ENCODE measurements at places on chromosomes 4 and X.

DNA sequence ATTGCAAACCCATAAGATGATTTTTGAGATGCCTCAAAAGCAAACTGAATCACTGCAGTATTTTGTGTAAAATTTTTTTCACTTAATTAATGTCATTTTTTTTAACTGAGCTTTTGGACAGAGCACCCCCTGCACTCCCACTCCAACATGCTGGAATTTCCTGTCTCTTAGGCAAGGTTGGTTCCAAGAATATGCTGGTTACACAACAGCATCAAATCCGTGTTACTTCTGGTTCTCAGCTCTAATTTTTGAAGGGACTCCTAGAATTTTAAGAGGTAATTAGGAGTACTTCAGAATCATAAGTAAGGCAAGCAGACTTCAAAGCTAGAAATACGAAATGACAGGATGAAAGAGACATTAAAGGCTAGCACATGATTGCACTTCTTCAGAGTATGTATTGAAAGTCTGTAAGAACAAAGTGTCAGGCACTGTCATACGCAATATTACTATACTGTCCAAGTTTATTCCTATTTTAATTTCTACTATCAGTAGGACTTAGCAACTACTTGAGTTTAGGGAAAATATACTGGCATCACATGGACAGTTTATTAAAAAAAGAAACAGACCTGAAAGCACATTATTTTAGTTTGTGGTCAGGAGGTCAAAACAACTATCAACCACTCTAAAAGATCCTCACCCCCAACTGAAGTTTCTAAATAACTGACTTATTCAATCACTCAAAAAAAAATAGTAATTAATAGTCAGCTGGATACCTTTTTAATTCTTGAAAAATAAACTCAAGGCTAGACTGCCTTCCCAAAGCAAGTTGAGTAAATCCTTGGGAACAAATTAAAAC, 1.6 kb upstream of the JCHAIN start:
- H3K4me3 ChIP-seq, result no peak overlapping the region
- DNase-seq, result no peak
- peaks cover 19% of the 10 kb centered on the region for H3K4me1 ChIP-seq
- no peaks in the 10 kb centered on the region for H3K36me3 ChIP-seq
- H3K27me3 ChIP-seq, result no peaks in the 10 kb centered on the region

DNA sequence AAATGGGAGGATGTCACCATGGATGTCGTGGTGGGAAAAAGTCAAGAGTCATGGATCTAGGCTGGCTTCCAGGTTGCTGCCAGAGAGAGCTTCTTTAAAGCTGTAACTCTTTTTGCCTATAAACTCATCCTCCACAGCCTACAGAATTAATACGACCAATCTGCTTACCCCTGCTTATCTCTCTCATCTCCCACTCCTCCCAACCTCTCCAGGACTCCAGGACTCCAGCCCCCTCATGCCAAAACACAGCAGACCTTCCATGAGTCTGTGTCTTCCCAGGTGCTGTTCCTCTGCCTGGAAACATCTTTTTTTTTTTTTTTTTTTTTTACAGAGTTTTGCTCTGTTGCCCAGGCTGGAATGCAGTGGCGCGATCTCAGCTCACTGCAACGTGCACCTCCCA, 15.3 kb upstream of the SLC10A4 start:
- H3K27ac ChIP-seq, result no peak overlapping the region
- H3K36me3 ChIP-seq, result no peaks in the 10 kb centered on the region
- no peak for DNase-seq

GRCh38 chr4:99816545-99817308, at the start of gene DAPP1:
DAPP1 (plus strand) TSS chr4:99816827; CDS start chr4:99816914, 87 bp downstream.
- no peaks in the 10 kb centered on the region for H3K27me3 ChIP-seq
- H3K36me3 ChIP-seq, result no peaks in the 10 kb centered on the region
- H3K4me1 ChIP-seq, result peaks cover 40% of the 10 kb centered on the region

DNA sequence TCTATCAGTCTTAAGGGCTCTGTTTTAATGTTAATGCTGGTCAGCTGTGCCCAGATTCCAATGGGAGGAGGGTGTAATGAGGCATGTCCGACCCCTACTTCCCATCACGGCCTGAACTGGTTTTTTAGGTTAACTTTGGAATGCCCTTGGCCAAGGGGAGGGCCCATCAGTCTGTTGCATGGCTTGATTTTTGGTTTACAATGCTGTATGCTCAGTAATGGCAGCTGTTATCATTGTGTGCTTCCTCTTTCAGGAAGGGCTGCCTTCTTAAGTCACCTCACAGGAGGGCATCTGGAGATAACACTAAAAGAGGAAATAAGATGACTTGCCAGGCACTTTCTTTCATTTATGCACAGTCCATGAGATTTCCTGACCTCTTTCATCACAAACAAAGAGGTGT, 36.3 kb downstream of the ATXN3L start:
- H3K4me1 ChIP-seq, result peaks cover 8% of the 10 kb centered on the region
- no peak for DNase-seq
- H3K36me3 ChIP-seq, result no peaks in the 10 kb centered on the region
- no peaks in the 10 kb centered on the region for H3K27me3 ChIP-seq

GRCh38 chrX:69083361-69083760, 81.9 kb downstream of the PJA1 start:
- H3K36me3 ChIP-seq, result no peaks in the 10 kb centered on the region
- H3K27ac ChIP-seq, result no peak overlapping the region
- H3K4me3 ChIP-seq, result no peak overlapping the region
- no peaks in the 10 kb centered on the region for H3K27me3 ChIP-seq
- no peaks in the 10 kb centered on the region for H3K4me1 ChIP-seq

DNA sequence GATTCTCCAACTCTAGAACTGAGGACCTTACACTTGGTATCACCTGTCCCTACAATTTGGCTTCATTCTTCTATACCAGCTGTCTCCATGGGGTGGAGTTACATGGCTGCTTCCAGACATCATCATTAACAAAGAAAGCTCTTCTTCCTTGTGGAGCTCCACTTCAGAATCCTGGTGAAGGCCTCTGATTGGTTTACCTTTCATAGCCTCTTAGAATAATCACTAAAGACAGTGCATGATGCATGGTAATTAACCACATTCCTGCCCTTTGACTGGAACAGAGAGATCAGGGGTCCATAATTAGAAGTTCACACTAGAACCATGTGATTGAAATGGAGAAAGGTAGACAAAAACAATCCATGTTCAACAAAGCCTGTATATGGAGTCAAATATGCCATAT, 112.6 kb upstream of the ZNF827 start:
- 0 out of 2 replicates have a peak, but pooled peaks cover 4% of the 10 kb centered on the region for H3K4me1 ChIP-seq
- H3K4me3 ChIP-seq, result no peak overlapping the region
- no peaks in the 10 kb centered on the region for H3K36me3 ChIP-seq
- peaks cover 12% of the 10 kb centered on the region for H3K27me3 ChIP-seq
- no peak for DNase-seq

GRCh38 chrX:47648376-47648775, 2.0 kb downstream of the ELK1 start:
- peaks cover 13% of the 10 kb centered on the region for H3K4me1 ChIP-seq
- DNase-seq, result no peak
- no peak overlapping the region for H3K27ac ChIP-seq
- no peaks in the 10 kb centered on the region for H3K27me3 ChIP-seq

DNA sequence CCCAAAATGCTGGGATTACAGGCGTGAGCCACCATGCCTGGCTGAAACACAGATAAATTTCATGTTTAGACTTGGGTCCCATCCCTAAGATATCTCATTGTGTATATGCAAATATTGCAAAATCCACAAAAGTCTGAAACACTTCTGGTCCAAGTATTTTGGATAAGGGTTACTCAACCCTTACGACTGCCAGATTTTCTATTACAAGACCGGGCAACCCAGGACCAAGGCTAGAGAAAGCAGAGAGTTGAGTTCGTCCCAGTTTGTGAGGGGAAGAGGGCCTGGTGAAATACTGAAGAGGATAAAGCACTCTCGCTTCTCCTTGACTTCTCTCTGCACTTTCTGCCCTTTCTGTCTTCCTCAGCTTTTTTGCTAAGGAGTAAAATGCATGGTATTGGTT, 34.5 kb downstream of the ZFX start:
- no peaks in the 10 kb centered on the region for H3K4me1 ChIP-seq
- H3K27me3 ChIP-seq, result no peaks in the 10 kb centered on the region
- H3K27ac ChIP-seq, result no peak overlapping the region
- H3K36me3 ChIP-seq, result peaks cover 17% of the 10 kb centered on the region
- no peak overlapping the region for H3K4me3 ChIP-seq
- DNase-seq, result no peak

- H3K36me3 ChIP-seq, result no peaks in the 10 kb centered on the region
- no peak overlapping the region for H3K4me3 ChIP-seq
- no peak overlapping the region for H3K27ac ChIP-seq
- no peaks in the 10 kb centered on the region for H3K4me1 ChIP-seq
- no peak for DNase-seq
These were observed 637.5 kb upstream of the SLIT2 start for GRCh38 chr4:19614171-19614570.

- 0 out of 2 replicates have a peak, but pooled peaks cover 5% of the 10 kb centered on the region for H3K27me3 ChIP-seq
- DNase-seq, result peak; percentile 3
- H3K27ac ChIP-seq, result no peak overlapping the region
These were observed 29.8 kb upstream of the RELL1 start for GRCh38 chr4:37715889-37716402.

DNA sequence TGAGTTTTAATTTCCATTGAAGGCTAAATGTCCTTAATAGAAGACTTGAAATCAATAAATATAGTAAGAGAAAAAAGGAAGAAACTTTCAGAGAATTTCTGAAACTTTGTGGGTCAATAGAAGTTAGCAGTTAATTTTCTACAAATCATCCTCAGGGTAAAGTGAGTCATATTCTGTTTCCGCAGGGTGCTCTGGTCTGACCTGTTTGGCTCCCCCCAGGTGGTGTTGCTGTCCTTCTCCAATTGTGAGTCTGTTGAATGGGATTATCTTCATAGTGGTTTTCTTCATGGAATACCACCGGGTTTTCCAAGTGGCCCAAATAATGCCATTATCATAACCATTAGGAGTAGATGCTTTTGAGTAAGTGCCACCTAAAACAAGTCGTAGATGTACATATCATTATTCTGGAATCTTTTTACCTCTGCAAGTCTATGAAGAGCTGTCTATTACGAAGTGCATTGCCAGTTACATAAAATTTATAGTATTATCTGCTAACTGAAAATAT, 7.7 kb downstream of the FGG start:
- no peak overlapping the region for H3K4me3 ChIP-seq
- no peak overlapping the region for H3K27ac ChIP-seq
- no peaks in the 10 kb centered on the region for H3K27me3 ChIP-seq
- H3K4me1 ChIP-seq, result peaks cover 30% of the 10 kb centered on the region

GRCh38 chrX:154429711-154430110, 1.2 kb downstream of the ATP6AP1 start:
- no peaks in the 10 kb centered on the region for H3K36me3 ChIP-seq
- no peaks in the 10 kb centered on the region for H3K27me3 ChIP-seq
- no peak overlapping the region for H3K27ac ChIP-seq
- DNase-seq, result no peak
- peak overlapping the region; percentile 93 for H3K4me3 ChIP-seq
- H3K4me1 ChIP-seq, result peaks cover 23% of the 10 kb centered on the region

GRCh38 chrX:41789374-41789773, 65.4 kb downstream of the GPR82 start:
- peaks cover 4% of the 10 kb centered on the region for H3K36me3 ChIP-seq
- DNase-seq, result no peak
- H3K4me1 ChIP-seq, result peaks cover 12% of the 10 kb centered on the region
- H3K27me3 ChIP-seq, result no peaks in the 10 kb centered on the region

- H3K36me3 ChIP-seq, result no peaks in the 10 kb centered on the region
- peak overlapping the region; percentile 29 for H3K27ac ChIP-seq
- DNase-seq, result peak; percentile 53
- no peak overlapping the region for H3K4me3 ChIP-seq
- no peaks in the 10 kb centered on the region for H3K27me3 ChIP-seq
- H3K4me1 ChIP-seq, result peaks cover 28% of the 10 kb centered on the region
These were observed 79.3 kb downstream of the CBLL2 start for GRCh38 chrX:22351966-22352365.

DNA sequence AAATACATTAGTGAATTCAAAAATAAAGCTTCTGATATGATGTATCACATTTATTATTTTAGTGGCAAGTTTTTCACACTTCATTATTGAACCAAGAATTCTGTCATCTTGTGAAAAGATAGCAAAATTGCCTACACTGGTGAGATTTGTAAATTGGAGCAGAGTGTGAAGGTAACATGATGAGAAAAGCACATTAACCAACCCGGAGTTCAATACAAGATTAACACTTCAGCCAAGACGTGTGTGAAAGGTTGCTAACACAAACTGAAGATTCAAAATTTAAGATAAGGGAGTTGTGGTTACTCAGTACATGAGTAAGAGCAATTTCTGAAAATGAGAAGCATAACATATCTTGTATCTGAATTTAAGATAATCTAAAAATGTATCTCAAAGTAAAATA, 346.7 kb downstream of the PDHA2 start:
- no peak for DNase-seq
- H3K4me3 ChIP-seq, result no peak overlapping the region
- H3K27me3 ChIP-seq, result no peaks in the 10 kb centered on the region
- no peaks in the 10 kb centered on the region for H3K36me3 ChIP-seq
- H3K4me1 ChIP-seq, result no peaks in the 10 kb centered on the region

DNA sequence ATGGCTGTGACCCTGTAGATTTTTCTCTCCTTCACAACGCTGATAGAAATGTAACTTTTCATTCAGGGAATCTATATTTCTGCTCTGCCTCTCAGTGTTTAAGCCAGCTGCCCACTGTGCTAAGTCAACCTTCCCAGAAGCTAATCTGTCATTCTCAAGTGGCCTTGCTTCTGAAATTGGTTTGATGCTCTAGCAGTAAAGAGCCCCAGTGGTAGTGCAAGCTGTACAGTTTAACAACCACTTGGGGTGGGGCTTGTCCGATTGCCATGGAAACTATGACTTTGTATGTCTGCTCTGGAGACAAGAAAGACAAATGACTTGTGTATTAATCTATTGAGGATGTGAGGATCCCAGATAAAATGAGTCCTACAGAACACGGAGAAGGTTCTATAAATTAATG, 620.9 kb upstream of the GALNT7 start:
- DNase-seq, result no peak
- H3K27me3 ChIP-seq, result no peaks in the 10 kb centered on the region
- H3K36me3 ChIP-seq, result no peaks in the 10 kb centered on the region
- no peak overlapping the region for H3K4me3 ChIP-seq
- no peak overlapping the region for H3K27ac ChIP-seq

DNA sequence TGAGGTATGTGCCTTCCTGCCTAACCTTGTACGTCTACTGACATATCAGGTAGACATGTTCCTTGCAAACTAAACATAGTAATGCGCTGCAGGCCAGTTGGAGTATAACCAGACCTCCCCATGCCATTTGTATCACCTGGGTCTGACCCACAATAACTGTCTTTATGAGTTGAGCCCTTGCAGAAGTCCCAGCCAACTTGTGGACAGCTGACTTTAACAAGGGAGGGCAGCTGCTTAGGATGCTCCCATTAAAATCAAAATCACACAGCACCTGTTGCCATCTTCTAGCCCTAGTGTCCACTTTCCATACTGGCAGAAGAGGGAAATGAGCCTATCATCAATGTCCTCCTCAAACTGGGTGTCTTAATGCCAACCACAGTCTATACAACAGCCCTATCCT, 41.6 kb downstream of the KANTR start:
- H3K27ac ChIP-seq, result no peak overlapping the region
- H3K36me3 ChIP-seq, result no peaks in the 10 kb centered on the region
- no peak overlapping the region for H3K4me3 ChIP-seq
- no peaks in the 10 kb centered on the region for H3K27me3 ChIP-seq

GRCh38 chr4:66204534-66205247, 534.4 kb upstream of the EPHA5 start:
- no peak for DNase-seq
- H3K27me3 ChIP-seq, result no peaks in the 10 kb centered on the region
- no peaks in the 10 kb centered on the region for H3K4me1 ChIP-seq
- no peak overlapping the region for H3K27ac ChIP-seq

Data from PC-3 (cell line).